ENCODE measurements at places on chromosomes 12 and 14.

GRCh38 chr14:89841851-89842250 is 112.7 kb downstream of the EFCAB11 start:
- no peak for DNase-seq

- no peak for DNase-seq
These were observed at the start of gene SSPN for GRCh38 chr12:26195250-26195640. Gene SSPN, plus strand, starts transcription at chr12:26195573. Its CDS starts 100 bp downstream, at chr12:26195673.

DNA sequence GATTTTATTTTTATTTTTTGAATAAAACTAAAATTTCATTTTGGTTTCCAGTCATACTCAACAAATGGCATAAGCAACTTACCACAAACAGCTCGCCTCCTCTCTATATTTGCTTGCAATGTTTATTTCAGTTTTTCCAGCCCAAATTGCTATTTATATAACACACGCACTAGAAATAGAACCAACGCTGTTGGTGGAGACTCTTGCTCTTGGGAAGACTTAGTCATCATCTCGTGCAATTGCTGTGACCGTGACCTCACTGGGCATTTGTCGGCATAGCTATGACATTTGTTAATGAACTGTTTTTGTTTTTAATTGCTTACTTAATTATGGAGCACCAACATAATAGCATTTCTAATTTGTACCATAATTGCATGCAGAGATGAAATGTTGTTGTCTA is 153.1 kb upstream of the OTX2 start:
- no peak for DNase-seq

- DNase-seq = no peak
These were observed at the start of gene TMEM229B for GRCh38 chr14:67487937-67488893. Gene TMEM229B, minus strand, starts transcription at chr14:67488721. Its CDS starts 14,798 bp downstream, at chr14:67473923.

DNA sequence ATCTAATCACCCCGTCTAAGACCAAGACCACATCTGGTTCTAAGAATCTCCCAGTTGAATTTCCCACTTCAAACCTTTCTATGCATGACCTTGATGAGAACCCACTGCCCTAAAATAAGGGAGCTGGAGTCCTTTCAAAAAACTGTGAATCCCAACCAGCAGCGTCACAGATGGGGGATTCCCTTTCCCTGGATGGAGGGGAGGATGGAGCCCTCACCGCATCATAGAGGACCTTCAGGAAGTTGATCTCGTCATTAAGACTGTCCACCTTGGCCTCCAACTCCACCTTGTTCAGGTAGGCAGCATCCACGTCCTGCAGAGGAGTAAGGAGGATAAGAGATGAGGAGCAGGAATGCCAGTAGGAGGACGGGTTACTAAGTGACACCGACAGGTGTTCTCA is 4.8 kb downstream of the KRT4 start:
- no peak for DNase-seq

DNA sequence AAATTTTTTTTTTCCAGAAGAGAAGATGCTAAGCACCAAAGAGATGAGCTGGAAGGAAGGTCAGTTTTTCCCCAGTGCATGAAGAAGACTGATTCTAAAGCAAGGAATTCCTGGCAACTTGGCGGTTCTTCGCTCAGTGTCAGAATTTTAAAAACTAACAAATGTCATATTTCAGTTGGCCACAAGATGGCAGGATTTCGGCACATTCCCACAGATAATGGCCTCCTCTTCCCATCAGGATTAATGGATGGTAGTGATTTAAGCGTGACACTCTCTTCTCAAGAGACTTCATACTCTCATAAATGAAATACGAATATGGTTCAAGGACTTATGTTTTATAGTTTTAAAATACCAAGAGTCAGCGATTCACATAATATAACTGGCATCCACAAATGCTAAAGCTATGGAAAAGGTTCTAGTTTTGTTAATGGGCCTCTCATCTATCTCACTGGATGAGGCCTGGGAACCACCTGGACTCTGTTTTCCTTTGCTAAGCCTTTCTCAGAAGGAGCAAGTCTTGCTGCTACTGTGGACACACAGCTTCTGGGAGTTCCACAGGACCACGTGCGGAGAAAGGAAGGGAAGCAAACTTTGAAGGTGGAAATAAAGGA is 46.1 kb upstream of the PTPRO start:
- DNase-seq = no peak

GRCh38 chr14:102218688-102219087 is 79.0 kb downstream of the WDR20 start:
- DNase-seq = no peak

DNA sequence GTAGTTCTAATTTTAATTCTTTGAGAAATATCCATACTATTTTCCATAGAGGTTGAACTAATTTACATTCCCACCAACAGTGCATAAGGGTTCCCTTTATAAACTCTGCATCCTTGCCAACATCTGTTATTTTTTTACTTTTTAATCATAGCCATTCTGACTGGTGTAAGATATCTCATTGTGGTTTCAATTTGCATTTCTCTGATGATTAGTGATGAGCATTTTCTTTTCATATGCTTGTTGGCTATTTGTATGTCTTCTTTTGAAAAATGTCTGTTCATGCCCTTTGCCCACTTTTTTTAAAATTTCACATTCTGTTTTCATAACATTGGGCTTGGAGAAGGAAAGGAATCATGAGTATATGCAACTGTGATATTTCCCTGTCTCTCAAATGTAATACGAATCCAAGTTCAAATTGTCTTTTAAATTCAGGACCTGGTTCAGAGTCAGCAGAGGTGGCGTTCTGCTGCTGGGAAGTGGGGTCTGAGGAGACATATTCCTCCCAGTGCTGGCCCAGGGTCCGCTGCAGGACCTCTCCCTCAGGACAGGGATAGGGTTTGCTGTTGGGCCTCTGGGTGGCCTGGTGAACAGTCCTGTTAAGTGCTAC is 81.2 kb upstream of the ETV6 start:
- no peak for DNase-seq

DNA sequence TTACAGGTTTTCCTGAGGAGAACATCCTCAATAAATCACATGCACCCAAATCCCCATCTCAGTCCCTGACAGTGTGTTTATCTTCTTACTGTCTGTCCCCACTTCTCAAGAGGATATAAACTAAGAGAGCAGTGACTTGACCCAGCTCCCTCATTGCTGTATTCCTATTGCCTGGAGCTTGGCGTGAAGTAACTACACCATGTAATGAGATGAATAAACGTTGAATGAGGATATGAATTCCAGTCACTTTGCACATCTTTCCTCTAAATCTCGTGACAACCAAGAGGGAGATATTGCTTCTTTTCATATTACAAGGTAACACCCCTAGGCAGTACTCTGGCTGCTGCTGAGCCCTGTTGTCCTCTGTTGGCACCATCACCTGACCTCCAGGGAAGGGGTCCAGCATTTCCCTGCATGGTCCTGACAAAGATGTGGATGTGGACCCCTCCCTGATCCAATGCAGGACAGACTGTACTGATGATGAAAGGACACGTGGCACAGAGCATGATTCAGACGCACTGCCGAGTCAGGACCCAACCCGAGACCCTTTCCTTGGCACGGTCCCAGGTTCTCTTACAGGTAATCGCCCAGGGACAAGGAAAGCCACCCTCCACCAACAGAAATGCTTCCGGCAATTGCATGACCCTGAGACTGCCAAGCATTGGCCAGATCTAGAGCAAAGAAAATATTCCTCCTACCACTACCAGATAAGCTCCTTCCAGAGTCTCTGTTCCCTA is 47.7 kb upstream of the CPM start:
- DNase-seq = no peak

DNA sequence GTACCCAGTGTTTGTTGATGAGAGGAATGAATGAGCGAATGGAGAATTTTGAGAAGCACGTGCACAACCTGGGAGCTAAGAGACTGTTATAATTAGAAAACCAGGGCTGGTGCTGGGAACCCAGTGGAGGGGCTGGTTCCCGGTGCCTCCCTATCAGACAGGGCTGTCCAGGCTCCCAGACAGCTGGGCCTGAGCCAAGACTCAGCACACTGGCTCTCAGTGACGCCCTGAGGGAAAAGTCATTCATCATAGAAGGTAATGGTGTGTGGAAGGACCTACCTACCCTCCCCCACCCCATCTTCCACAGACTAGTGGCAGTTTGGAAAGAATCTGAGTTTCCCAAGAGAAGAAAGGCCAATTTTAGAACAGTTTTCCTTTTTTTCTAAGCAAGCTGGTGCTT is 34.7 kb downstream of the KCNA5 start:
- DNase-seq = no peak

- DNase-seq = no peak
These were observed 88.0 kb downstream of the OSBPL8 start for GRCh38 chr12:76471579-76471978.

GRCh38 chr14:72451054-72451972 is 442.6 kb downstream of the DPF3 start:
- no peak for DNase-seq

- peak; percentile 17 for DNase-seq
These were observed 124.1 kb upstream of the E2F7 start for GRCh38 chr12:77189458-77189857.

DNA sequence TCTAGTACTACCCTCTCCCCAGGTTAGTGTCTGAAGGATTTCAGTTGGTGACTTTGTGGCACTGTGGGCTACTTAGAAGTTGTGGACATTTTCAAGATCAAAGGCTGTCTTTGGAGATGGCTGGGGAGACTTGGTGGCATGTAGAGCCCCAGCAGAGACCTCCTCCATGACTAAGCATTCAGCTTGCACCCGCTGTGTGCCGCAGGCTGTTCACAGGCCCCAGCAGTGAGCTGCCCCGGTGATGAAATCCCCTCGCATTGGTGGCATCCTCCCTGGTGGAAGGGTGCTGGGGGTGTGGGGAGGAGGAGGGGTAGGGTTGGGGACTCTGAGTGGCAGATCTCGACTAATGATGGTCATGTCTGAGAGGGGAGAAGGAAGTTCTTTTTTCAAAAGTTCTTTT is 173.9 kb downstream of the TSPAN9 start:
- no peak for DNase-seq

GRCh38 chr12:29783773-29784666 is at the start of gene TMTC1:
Gene TMTC1, minus strand, starts transcription at chr12:29783942. Its CDS starts 191 bp downstream, at chr12:29783751.
- DNase-seq = no peak

DNA sequence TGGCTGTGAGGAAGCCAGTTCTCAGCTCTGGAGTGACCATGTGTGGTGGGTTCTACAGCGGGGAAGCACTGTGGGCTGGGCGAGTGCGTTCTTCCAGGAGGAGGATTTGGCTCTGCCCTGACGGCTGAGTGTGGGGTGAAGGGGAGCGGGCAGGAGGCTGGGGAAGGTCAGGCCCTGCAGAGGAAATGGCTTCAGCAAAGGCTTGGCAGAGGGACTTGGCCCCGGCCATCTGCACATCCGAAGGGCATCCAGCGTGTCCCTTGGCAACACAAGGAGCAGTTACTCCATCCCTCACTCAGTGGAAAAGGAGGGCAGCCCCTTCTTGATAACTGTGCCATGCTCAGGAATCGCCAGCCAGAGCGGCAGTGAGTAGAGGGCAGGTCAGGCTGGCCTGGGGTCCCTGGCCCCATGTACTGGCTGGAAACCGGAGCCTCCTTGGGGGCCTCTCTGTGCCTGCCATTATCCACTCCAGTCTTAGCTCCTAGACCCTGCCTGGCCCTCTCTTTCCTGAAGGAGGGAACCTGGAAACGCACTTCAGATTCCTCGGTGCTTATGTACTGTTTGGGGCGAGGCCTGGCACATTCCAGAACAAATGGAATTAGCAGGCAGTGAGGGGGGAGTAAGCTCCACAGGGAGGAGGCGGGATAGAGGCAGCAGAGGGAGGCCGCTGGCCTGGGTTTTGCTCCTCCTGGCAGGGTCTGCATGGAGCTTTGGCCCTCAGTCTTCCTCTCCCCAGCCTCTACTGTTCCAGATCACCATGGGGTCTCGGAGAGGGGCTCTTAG is 133.6 kb upstream of the NCOR2 start:
- no peak for DNase-seq

- no peak for DNase-seq
These were observed 183.4 kb upstream of the NRXN3 start for GRCh38 chr14:77986773-77987172.

DNA sequence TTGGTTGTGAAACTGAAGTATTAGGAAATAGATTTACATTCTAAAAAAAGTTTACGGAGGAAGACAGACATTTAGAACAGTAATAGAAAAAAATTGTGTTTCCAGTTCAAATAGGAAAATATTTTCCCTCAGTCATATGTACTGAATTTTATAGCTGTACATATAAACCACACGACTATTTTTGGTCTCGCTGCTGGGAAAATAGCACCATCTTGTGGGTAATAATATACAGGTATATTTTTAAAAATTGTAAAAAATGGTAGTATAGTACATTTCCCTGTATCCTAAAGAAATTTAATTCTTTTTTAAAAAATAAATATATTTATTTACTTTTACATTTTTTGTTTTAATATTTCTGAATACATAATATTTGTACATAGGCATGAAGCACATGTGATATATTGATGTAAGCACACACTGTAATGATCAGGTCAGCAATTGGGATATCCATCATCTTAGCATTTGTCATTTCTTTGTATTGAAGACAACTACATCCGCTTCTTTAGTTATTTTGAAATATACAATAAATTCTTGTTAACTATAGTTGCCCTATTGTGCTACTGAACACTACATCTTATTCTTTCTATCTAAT is 168.6 kb downstream of the ALX1 start:
- DNase-seq = no peak

DNA sequence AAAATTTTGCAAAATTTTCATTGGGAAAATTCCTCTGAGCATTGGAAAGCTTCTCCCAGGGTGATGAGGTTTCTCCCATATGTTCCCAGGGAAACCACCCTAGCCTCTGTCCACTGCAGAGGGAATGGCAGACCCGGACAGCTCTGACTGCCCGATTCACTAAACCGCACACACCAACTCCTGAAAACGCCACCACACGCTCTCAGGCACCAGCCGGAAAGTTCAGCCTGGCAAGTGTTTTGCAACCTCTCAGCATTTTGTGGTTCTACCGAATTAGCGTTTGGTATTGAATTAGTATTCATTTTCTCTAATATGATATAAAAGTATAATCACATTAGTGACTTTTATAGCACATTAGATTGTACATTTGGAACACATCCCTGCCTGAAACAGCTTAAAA is 213.4 kb downstream of the PHETA1 start:
- DNase-seq = no peak

- no peak for DNase-seq
These were observed 39.5 kb downstream of the PRMT8 start for GRCh38 chr12:3530548-3530947.

GRCh38 chr14:30015489-30015888 is 87.8 kb upstream of the PRKD1 start:
- no peak for DNase-seq

DNA sequence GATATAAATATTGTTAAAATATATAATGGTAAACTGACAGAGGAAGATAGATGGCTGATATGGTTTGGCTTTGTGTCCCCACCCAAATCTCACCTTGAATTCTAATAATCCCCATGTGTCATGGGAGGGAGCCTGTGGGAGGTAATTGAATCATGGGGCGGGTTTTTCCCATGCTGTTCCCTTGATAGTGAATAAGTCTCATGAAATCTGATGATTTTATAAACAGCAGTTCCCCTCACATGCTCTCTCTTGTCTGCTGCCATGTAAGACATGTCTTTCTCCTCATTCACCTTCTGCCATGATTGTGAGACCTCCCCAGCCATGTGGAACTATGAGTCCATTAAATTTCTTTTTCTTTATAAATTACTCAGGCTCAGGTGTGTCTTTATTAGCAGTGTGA is 46.3 kb downstream of the PTCSC3 start:
- DNase-seq = no peak
